ENCODE measurements at places on chromosomes 1 and 21. TPM values are rescaled to one million over a fixed set of nuclear protein-coding genes. Genes with fewer than 3 reads are reported as not detected.

GRCh38 chr1:177902266-177902665 lies 67.6 kb downstream of the SEC16B start:
- no peak overlapping the region for H3K4me3 ChIP-seq
- DNase-seq, result no peak
- H3K4me1 ChIP-seq, result peaks cover 21% of the 10 kb centered on the region
- no peaks in the 10 kb centered on the region for H3K27me3 ChIP-seq

DNA sequence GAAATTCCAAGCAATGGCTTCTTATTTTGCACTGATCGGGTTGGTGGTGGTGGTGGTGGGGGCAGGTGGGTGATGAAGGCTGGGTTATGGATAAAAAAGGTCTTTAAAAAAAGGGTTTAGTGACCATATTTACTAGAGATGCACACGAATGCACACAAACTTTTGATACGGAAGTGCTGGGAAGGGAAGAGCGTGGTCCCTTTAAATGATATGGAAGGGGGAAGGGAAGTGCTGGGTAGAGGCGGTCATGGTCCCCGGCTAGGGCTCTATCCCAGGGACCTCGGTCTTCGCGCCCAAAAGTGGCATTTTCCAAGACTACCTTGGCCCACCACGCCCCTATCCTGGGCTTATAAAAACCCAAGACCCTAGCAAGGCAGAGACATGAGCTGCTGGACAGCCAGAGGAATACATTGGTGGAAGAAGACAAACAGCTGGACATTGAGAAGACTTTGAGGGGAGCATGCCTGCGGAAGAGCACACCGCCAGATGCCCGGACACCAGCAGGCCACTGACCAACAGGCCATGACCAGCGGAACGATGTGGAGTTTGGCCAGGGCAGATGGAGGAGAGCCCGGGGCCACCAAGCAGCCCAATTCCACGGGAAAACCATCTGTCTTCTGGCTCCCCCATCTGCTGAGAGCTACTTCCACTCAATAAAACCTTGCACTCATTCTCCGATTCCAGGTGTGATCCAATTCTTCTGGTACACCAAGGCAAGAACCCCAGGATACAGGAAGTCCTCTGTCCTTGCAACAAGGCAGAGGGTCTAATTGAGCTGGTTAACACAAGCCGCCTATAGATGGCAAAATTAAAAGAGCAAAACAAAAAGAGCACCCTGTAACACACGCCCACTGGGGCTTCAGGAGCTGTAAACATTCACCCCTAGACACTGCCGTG lies 1720.2 kb downstream of the MRPL39 start:
- H3K36me3 ChIP-seq, result no peaks in the 10 kb centered on the region
- no peak overlapping the region for H3K27ac ChIP-seq
- DNase-seq, result no peak
- H3K27me3 ChIP-seq, result no peaks in the 10 kb centered on the region
- no peak overlapping the region for H3K4me3 ChIP-seq

- no peak overlapping the region for H3K27ac ChIP-seq
- no peak overlapping the region for H3K4me3 ChIP-seq
- H3K36me3 ChIP-seq, result no peaks in the 10 kb centered on the region
- peak; percentile 50 for DNase-seq
- H3K4me1 ChIP-seq, result no peaks in the 10 kb centered on the region
- H3K27me3 ChIP-seq, result peaks cover 49% of the 10 kb centered on the region
Observed at GRCh38 chr1:33634806-33635205, 162.4 kb downstream of the ZSCAN20 start.

- H3K27ac ChIP-seq, result no peak overlapping the region
- H3K4me3 ChIP-seq, result no peak overlapping the region
- H3K4me1 ChIP-seq, result no peaks in the 10 kb centered on the region
- H3K27me3 ChIP-seq, result peaks cover 3% of the 10 kb centered on the region
- no peaks in the 10 kb centered on the region for H3K36me3 ChIP-seq
Observed at GRCh38 chr1:223248770-223249140, 105.7 kb upstream of the TLR5 start.

DNA sequence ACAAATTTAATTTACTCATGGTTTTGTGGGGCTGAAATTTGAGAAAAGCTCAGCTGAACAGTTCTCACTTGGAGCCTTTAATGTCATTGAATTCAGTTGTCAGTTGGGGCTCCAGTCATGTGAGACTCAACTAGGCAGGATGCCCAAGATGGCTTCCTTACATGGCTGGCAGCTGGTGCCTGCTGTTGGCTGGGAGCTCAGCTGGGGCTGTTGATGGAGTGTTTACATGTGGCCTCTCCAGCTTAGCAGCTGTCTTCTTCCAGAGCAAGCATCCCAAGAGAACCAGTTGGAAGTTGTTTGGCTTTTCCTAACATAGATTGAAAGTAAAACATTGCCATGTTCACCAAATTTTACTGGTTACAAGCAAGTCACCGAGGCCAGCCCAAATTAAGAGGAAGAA lies 81.8 kb upstream of the KCNA3 start:
- no peak overlapping the region for H3K27ac ChIP-seq
- no peak overlapping the region for H3K4me3 ChIP-seq
- H3K27me3 ChIP-seq, result peaks cover 67% of the 10 kb centered on the region
- no peaks in the 10 kb centered on the region for H3K4me1 ChIP-seq
- no peaks in the 10 kb centered on the region for H3K36me3 ChIP-seq

GRCh38 chr1:79507770-79508169 lies 501.2 kb upstream of the ADGRL4 start:
- no peak for DNase-seq
- H3K27me3 ChIP-seq, result no peaks in the 10 kb centered on the region
- peaks cover 39% of the 10 kb centered on the region for H3K4me1 ChIP-seq

The MAP10 gene
- total RNA-seq, result 2.0 TPM

The TIPRL gene
- total RNA-seq, result 33.5 TPM

The SELL gene
- total RNA-seq, result not detected

The ELOA gene
- total RNA-seq, result 43.1 TPM

The CHRNB2 gene
- 8.7 TPM for total RNA-seq

All from neural crest cell (in vitro differentiated cells).